Hematopoietic multipotent progenitor cell (in vitro differentiated cells): ENCODE measurements at places on chromosomes 5 and 9.

DNA sequence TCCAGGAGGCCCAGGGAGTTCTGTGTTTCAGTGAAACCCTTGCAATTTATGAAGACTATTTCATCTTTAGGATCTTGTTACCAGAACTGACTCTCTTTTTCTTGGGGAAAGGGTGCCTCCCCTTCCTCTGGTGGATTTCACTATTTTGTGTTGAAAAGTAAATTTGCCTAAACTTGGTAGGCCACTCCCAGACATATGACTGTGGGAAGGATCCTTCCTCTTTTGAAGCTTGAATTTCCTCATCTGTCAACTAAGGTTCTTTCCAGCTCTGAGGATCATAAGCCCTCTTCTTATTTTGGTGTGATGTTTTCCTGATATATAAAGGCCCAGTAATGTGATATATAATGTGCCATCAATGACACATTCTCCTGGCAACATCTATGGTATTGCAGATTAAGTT lies 59.1 kb upstream of the ZFAND5 start:
- DNase-seq, result no peak

DNA sequence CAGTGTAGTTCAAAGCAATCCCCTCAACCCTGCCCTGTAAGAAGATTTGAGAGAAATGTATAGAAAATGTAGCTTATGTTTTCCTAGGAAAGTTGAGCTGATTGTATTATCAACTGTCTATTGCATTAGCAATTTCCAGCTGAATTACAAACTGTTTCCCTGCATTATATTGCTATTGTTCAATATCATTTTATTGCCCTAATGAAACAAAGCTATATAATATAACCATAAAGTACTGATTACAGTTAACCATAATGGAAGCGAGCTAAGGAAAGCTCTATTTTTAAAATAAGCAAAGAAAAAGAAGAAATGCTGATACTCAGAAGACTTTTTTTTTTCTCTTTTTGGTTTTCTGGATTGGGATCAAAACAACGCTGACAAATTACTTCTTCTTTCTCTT lies 228.3 kb downstream of the EFNA5 start:
- no peak for DNase-seq

GRCh38 chr5:73376618-73377170 lies 71.9 kb downstream of the FOXD1 start:
- no peak for DNase-seq

DNA sequence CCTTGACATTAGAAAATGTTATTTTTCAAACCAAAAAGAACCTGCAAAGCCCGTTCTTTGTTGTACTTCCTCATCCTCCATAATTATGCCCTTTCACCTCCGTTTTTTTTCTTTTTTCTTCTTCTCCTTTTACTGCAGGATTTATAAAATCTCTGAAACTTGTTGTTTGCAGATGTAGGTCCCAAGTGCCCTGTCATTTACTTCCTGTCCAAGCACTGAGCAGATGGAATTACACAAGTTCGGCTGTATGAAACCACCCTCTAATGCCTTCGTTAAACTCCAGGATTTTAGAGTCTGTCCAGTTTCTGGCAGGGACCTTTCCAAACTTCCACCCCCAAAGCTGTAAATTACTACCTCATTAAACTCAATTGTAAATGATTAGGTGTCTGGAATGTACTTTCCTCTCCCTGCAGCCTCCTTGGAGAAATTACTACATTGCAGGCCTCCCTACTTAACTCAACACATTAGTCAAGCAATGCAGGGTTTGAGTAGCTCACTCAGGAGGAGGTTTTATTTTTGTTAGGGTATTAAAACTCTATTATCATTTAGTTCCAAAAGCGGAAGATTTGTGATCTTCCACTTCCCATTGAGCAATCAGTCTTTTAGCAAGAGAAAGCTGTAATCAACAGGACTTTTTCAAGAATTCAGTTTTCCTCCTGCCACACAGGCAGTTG lies 125.6 kb upstream of the LPAR1 start:
- peak; percentile 19 for DNase-seq

DNA sequence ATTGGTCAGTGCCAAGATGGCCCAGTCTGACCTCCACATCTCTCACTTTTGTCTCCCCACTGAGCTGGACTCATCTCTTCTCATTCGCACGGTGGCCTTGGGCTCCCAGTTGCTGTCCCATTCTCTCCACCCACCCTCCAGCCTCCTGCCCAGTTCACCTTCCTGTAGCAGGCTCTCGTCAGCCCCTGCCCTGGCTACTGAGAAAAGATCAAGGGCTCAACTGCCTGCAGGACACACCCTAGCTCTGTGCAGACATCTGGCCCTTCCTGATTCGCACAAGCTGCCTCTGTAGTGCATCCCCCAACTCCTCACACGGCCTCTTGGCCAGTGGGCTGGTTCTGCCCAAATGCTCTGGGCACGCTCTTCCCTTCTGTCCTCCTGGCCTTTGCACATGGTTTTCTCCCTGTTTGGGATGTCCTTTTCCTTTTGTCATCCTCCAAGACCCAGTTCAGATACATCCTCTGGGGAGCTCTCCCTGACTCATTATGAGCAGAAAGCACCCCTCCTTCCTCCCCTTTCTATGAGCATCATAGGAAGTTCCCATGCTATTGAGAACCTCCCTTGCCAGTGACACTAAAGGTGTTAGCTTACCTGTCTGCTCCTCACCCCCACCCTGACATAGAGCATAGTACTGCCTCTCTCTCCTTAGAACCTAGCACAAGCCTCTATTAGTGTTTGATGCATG lies 78.5 kb upstream of the TGFBR1 start:
- DNase-seq, result no peak

GRCh38 chr5:14713476-14714390 lies 49.2 kb downstream of the OTULIN start:
- DNase-seq, result no peak

DNA sequence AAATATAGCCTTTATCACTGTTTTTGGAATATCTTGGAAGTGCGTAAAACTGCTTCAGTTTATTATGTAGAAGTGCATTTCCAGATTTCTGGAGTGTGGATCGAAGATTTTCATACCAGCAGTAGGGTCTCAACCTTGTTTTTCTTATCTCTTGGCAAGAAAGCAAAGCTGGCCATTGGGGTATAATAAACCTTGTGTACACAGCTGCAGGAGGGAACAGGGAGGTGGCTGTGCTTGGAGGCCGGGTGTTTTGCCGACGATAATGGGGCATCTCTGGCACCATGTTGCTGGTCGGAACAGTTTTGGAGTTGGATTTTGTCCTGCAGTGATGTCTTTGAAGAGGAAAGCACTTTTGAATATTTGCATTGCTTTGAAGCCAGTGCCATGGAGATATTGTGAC lies 308.8 kb upstream of the DMRT1 start:
- DNase-seq, result no peak

GRCh38 chr5:39016587-39017275 lies 57.5 kb downstream of the RICTOR start:
- DNase-seq, result no peak

- no peak for DNase-seq
These were observed 45.9 kb upstream of the RPL26L1 start for GRCh38 chr5:172913117-172913850.

GRCh38 chr5:97458851-97459250 lies 275.8 kb upstream of the RIOK2 start:
- DNase-seq, result no peak

DNA sequence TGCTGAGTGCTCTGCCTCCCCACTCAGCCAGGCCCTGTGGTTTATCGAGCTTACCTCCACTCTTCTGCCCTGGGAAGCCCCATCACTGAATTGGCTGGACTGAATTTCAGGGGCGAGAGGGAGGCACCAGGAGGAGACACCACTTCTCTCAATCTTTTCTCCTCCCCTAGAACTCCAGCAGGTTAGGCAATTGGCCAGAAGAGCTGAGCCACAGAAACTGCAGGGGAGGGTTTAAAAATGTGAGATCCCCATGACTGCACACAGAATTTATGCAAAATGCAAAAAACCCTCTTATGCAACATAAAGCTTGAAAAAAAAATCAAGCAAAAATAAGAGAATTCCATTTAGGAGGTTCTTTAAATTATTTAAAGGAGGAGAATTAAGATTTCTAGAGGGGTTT lies 29.9 kb downstream of the TUT7 start:
- DNase-seq, result no peak

DNA sequence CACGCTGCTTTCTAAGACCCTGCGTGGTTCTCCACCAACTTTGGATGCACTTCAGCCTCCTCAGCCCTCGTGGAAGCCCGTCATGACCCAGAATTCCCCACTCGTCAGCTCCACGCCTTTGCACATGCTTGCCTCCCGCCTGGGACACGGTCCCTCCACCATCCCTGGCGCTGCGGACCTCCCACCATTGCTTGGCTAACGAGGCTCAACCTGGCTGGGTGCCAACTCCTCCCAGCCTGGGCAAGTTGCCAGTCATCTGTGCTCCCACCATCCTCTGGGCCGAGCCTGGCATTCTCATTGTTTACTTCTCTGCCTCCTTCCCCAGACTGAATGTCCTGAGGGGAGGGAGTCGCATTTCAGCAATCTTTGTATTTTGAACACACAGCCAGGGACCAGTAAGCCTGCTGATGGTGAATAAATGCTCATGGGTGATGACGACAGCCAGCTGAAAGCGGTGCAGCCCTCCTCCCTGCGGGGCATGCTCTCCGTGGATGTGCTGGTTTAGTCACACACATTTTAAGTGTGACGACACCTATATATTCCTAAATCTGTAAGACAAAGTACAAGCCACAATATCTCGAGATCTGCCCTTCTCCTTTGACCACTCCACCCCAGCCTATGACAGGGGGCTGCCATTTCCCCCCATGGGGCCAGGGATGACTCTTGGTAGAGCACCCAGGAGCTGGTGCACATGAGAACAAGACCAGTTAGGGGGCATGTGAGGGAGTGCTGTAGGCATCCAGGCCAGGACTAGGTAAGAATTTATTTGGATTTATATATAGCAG lies 37.6 kb downstream of the ANKRD33B start:
- DNase-seq, result no peak

DNA sequence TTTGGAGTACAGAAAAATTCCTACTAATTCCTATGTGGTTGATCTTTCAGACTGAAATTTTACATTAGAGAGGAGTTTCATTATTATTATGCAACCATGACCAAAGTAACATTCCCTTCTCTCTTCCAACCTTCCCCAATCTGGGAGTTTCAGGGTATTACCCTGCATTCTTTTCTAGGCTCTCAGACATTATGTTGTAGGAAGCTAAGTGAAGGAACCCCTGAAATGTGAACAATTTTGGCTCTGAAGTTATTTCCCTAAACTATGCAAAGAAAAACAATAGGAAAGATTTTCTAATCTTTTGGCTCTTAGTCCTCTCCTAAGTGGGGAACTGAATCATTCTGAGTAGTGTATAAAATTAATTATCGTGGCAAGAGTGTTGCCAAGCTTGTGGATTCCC lies 63.3 kb upstream of the ZFAND5 start:
- DNase-seq, result no peak

DNA sequence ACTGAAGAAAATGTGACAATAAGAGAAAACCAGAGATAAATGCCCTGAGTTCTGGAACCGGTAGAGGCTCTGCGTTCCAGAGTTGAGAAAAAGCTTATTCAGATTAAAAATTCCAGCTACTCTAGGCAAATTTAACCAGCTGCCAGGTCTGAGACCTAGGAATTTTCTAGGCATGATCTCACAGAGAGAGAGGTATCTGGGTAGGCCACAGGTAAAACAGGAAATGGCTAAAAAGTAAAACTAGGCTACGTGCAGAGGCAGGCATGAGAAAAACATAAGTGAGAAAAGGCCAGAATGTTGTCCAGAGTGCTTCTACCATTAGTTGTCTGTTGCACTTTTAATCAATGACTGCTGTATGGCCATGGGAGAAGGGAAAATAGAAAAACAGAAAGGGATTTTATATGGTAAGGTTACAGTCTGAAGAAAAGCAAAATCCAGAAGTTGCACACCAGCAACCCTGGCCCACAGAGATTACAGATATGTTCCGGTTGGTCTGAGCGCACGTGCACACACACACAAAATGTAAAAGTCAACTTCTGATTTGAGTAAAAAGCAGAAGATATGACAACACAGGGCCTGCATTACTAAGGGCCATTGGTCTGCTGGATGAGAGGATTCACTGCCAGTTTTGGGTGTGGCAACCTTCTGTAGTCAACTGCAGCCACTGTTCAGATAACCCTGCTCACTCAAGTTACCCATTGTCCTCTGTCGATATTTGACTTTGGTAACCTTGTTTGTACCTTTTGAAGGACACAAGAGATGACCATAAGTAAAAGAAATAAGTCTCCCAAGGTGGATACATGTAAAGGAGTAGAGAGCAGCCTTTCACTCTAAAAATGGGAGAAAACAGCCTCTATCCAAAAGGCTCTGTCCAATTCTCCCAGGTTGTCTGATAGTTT lies 266.0 kb downstream of the DTWD2 start:
- DNase-seq, result no peak

GRCh38 chr5:8341406-8341805 lies 472.5 kb downstream of the MTRR start:
- DNase-seq, result no peak

- DNase-seq, result peak; percentile 69
These were observed 88.5 kb downstream of the FAM174A start for GRCh38 chr5:100623719-100624118.

- DNase-seq, result no peak
These were observed 787 bp downstream of the FGFR4 start for GRCh38 chr5:177087398-177088005.

DNA sequence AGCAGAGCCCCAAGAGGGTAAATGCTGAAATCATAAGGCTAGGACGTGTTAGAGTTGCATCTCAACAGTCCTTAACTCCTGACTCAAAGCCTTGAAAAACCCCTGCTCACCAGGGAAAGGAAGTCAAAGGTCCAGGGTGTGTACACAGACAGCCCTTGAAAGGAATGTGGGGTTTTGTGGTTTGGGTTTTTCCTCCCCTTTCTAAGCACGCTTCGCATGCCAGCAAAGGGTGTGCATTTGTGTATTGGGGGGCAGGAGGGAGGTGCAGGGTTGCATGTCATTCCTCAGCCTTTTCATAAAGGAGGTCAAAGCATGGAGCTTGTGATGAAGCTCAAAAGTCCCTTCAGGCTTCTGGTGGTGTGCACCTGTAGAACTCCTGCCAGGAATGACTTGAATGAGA lies 17.3 kb upstream of the XPA start:
- DNase-seq, result no peak

GRCh38 chr5:124650951-124651662 lies 95.3 kb downstream of the ZNF608 start:
- no peak for DNase-seq
